ENCODE measurements at places on chromosomes 4 and X.

- DNase-seq, result no peak
Observed at GRCh38 chrX:56231537-56232090, 542 bp upstream of the KLF8 start.

GRCh38 chrX:21683941-21684340, 25.8 kb upstream of the KLHL34 start:
- peak; percentile 16 for DNase-seq

DNA sequence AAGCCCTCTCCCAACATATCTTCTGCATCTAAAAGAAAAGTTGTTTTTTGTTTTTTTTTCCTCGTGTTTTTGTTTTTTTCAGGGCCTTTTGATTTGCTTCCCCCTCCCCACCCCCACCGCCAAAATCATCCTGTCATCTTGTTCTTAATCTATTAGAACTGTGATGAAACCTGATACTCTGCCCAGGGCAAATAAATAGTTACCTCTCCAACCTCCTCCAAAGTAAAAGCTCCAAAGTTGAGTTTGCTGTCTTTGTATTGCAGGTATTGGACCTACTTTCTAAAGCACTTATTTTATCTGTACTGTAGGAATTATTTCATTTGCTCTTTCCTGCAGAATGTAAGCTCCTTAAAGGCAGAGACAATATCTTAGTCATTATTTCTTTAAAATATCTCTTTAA, 172.9 kb downstream of the SOWAHB start:
- no peak for DNase-seq

DNA sequence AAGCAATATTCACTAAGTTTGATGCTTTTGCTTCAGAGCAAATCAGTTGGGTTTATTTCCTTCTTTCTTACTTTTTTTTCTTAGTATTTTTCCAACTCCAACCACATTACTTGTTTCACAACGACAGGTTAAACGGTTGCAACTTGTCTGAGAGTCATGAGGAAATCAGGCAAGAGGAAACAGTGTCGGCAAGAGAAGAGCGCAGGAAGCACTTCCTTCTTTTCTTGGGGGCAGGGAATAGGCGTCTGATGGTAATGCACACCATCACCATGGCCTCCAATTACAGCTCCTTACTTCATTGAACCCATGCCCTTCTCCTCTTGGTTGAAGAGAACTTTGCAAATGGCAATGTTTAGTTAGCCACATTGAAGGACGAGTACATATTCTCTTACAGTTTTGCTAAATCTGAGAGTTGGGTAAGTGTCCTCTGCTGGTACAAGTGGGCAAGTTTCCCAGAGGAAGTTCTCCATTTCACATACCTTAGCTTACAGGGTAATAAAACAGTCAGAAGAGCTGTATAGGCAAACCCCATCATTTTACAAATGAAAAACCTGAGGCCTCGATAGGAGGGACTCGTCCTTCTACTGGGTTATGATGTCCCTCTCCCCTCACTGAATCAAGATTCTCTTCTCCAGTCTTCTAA, 8.3 kb upstream of the CXCL8 start:
- DNase-seq, result peak; percentile 26

DNA sequence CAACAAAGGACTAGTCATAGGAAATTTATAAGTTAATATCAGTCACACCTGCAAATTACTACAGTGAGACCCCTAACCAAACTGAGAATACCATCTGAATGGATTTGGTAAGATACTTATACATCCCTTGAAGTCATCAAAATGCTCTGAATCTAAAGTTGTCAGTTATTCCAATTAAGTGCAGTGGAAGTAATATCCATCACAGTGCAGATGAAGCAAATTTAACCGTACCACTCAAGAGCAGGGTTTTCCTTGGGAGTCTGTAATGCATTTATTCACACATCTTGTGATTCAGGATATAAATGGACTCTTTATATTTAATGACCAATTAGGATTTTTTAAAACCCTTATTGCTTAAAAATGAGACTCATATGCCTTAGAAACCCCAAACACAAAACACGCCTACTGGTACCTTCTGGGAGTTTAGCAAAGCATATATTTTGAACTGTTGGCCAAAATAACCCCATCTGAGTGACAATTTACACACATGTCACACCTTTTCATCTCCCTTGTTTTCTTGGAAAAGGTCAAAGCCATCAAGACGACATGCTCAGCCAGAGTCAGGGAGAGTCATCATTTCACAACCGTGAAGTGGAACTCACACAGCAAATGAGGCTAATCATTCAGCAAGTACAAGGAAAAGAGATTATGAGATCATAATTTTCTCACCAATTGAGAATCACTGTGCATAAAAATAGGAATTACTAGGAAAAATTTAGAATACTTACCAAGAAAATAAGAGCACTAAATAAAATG, 303.7 kb downstream of the HNRNPD start:
- no peak for DNase-seq

DNA sequence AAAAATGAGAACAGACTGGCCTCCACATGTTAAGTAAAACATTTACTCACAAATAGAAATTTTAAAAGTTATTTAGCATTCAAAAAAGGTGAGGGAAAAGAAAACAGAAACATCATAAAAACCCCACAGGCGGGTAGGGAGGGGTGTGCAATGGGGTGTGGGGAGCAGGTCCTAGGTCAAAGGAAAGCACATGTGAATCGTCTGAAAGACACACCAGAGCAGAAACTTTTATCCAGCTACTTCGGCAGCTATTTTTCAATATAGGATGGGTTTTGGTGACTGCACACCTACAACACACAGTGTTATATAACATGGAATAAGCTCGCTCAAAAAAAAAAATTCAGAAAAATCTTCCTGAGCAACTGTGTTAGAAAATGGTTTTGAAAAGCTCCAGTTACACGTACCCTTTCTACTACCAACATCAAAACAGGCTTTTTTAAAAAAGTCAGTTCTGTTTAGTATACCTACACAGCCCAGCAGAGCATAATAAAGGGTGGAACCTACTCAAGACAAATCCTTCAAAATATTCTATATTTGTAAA, 1.6 kb downstream of the OTUD4 start:
- peak; percentile 19 for DNase-seq

DNA sequence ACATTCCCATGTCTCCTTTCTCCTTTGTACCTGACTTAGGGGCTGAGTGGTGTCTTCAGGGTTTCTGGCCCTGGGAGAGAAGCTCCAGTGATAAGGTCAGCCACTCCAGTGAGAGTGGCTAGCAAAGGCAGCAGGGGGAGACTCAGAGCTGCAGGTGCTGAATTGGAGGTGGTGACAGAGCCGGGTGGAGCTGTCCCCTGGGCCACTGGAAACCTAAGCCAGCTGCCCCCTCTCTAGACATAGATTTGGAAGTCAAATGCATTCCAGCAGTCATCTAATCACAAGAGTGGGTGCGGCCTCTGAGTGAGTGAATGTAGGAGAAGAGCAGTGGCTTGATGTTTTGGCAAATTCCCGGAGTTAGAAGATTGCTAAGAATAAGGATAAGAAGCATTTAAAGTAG, 28.5 kb downstream of the TRIM2 start:
- peak; percentile 33 for DNase-seq

DNA sequence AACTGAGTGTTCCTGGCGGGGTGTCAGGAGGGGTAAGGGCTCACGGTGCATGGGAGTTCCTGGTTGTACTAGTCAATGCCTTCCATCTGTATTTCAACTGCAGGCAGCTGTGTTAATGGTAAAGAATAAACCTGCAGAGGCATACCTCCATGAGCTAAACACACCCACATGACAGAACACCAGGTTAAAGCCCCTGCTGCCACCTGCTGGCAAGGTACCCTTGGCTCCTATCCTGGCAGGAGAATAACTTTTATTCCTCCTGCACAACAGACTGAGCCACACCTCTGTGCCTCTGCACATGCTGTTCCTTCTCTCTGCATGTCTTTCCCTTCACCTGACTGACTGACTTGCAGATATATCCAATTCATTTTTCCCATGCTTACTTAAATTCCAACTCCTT, 11.1 kb downstream of the ITIH6 start:
- DNase-seq, result no peak

- no peak for DNase-seq
Observed at GRCh38 chr4:88006956-88007303, 505 bp upstream of the PKD2 start.

GRCh38 chr4:13092702-13093101, 391.4 kb downstream of the RAB28 start:
- no peak for DNase-seq
